ENCODE measurements at places on chromosomes 4 and X. TPM values are rescaled to one million over a fixed set of nuclear protein-coding genes. Genes with fewer than 3 reads are reported as not detected.

MAGEB10 gene
- not detected for total RNA-seq

H2BW2 gene
- total RNA-seq = not detected

DDIT4L gene
- 0.16 TPM for total RNA-seq

TMEM150C gene
- 90.0 TPM for total RNA-seq

CT45A1 gene
- not detected for total RNA-seq

ARR3 gene
- not detected for total RNA-seq

PAGE1 gene
- total RNA-seq = not detected

SH3TC1 gene
- total RNA-seq = 2.5 TPM

All from occipital lobe (tissue), 3 donors.